NCI-H187 treated with DMSO at 0.1 percent for 48 hours (cell line): ENCODE measurements at places on chromosomes 16 and 17.

DNA sequence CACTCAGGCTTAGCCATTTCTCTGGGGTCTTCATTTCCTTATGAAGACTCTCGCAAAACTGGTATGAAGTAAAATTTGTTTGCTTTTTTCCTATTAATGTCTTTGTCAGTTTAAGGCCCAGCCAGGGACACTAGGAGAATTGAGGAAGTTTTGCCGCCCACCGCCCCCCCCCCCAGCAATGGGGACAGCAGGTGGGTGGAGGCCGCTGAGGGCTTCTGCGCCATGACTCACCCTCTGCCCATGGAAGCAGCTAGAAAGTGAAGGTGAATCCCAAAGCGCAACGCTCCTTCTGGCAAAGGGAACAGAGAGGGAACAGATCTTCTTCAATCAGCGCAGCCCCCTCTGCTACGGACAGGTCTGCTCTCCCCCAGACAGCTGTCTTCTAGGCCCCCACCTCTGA is 49.7 kb downstream of the MARF1 start:
- no peak for DNase-seq

DNA sequence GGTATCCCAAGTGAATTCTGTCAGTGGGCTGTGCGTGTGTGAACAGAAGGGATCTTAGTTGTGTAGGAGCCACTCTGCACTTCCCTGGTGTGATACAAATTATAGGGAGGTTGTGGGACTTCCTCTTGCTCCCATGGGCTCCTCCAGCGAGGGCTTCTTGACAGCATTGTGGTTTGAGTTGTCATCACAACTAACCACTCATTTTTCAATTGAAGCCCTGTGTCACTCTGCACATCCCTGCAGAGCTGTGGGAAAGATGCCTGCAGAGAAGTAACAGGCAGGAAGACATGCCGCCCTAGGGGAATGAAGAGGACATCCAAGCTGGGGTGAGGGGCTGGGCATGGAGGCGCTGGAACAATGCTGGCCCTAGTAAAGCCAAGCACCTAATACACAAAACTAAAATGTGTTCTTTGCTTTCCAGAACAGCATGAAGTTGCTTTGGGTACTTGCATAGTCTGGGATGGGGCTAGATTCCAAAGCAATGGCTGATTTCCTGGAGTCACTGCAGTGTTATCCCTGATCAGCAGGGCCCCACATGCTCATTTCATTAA is 692.5 kb downstream of the TOX3 start:
- no peak for DNase-seq

- no peak for DNase-seq
These were observed 7.3 kb downstream of the C16orf54 start for GRCh38 chr16:29738514-29738913.

DNA sequence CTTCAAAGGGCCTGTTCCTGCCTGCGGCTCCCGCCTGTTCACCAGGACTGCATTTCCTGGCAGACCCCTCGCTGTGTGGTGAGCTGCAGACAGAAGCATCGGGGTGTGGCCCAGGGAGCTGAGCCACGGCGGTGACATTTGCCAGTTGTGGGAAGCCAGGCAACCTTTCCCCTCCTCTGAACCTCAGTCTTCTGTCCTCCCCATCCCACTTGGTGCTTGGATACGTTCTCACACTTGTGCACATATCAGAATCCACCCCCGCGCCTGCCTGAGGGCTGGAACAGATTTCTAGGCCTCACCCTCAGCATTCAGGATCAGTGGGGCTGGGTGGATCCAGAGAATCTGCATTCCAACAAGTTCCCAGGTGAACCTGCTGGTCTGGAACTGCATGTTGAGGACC is 63.5 kb downstream of the CRISPLD2 start:
- DNase-seq = no peak

- DNase-seq = no peak
These were observed 193.8 kb downstream of the SLC39A11 start for GRCh38 chr17:72898725-72899124.

GRCh38 chr17:29061036-29061435 is 18.1 kb downstream of the PIPOX start:
- no peak for DNase-seq

GRCh38 chr17:5210614-5211252 is 19.1 kb upstream of the ZNF594 start:
- no peak for DNase-seq

DNA sequence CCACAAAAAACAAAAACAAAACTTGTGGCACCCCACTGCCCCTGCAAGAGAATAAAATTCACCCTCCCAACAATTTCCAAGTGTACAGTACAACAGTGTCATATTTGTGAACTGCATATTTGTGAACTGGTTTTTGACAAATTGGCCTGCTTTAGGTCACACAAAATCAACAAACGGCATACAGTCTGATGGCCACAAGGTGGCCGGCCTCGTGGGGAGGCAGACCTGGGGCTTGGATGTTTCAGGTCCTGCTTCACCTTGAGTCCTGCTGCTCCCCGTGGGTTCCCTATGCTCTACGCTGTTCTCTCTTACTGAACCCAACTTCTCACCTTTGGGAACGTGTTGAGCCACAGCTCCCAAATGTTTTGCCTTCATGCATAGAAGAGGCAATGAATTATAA is 102.2 kb downstream of the CDK5R1 start:
- DNase-seq = no peak

GRCh38 chr17:20280851-20281250 is 186.5 kb downstream of the LGALS9B start:
- no peak for DNase-seq

- DNase-seq = no peak
These were observed 12.3 kb downstream of the HSD11B2 start for GRCh38 chr16:67443265-67443664.

DNA sequence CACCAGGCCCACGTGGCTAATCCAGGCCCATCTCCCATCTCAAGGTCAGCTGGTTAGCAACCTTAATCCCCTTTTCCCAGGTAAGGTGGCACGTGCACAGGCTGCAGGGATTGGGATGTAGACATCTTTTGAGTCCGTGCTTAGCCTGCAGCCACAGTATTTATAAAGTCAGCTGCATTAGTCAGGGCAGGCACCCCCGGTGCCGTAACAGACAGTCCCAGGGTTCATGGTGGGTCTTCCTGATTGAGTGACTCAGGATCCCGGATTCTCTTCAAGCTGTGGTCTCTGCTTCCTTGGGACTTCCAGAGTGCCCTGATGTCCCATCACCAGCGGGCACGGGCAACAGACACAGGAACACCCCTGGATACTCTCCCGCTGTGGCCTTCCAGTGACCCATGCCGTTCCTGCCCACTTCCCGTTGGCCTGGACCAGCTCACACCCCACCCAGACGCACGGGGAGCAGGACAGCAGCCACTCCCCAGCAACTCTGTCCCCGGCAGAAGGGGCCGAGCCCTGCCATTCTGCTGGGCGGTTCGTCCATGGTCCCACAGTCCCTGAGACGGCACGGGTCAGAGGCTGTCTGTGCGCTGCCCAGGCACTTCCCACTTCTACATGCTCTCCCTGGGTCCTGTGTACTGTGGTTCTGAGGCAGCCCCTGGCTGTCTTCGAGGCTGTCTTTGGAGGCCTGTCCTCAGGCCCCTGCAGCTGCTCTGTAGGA is 248.6 kb upstream of the GSE1 start:
- no peak for DNase-seq

- DNase-seq = no peak
These were observed 335.3 kb downstream of the SOX9 start for GRCh38 chr17:72456075-72456474.
